ENCODE measurements at places on chromosomes 2 and 18.

GRCh38 chr2:237254911-237255578 is 158.9 kb downstream of the COL6A3 start:
- no peak for DNase-seq

- no peak for DNase-seq
These were observed 42.0 kb downstream of the PKP4 start for GRCh38 chr2:158498749-158499136.

- DNase-seq: no peak
These were observed 143.5 kb downstream of the TGIF1 start for GRCh38 chr18:3593381-3593903.

GRCh38 chr2:44273596-44273995 is 1.7 kb upstream of the SLC3A1 start:
- no peak for DNase-seq

GRCh38 chr2:36450466-36451196 is 95.1 kb downstream of the CRIM1 start:
- DNase-seq: no peak

- DNase-seq: no peak
These were observed 3.6 kb downstream of the KLF11 start for GRCh38 chr2:10046931-10047330.

DNA sequence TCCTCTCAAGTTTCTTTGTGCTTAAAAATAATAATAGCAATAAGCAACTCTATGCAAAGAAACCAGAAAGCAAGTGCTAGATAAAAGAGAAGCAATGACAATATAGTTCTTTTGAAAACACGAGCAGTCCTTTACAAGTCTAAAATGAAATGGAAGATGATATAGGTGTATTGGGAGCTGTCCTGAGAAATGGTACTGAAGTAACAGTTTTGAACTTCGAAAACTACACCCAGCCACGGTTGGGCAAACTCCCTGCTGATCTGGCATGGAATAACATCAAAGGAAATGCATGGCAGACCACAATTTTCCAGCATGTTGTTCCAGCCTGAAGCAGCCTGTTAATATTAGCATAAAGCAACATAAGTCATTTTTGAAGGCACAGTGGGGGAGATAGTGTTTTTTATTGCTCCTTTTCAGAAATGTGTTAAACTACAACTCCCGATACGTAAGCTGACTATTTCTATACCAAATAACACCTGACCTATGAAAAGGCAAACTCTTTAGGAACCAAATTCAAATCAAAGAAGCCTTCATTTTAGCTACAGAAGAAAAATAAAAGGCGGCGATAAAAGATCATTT is 596.1 kb upstream of the KLHL29 start:
- no peak for DNase-seq

DNA sequence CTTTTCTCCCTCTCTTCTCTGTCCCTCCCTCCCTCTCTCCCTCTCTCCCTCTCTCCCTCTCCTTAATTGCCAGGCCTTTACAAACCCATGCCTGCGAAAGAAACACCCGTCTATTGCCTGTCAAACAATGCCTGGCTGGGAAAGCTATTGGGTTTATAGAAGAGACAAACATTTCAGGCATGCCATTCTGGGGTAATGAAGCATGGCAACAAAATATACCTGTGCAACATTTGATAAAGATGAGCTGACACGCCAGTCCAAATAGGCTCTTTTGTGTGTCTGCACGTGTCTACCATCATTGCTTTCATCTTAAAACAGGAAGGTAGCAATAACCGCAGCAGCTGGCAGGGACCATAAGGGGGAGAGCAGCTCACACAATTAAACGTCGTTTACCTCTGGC is 282.1 kb downstream of the ZNF516 start:
- peak; percentile 81 for DNase-seq

GRCh38 chr18:43539862-43540261 is 262.6 kb upstream of the SYT4 start:
- no peak for DNase-seq

DNA sequence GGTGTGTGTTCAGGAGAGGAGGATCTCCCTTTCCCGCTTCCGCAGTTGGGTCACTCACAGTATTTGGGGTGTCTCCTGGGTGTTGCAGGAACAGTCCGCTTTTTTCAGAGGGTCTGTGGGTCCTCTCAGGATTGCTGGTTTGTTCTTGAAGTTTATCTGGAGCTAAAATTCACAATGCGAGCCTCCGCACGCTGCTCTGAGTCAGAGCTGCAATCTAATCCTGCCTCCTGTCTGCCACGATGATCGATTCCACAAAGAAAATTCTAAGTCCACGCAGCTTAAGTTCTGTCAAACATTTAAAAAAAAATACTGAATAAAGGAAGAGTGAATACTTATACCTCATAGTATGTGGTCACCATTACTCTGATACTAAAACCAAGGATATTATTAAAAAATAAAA is 76.5 kb downstream of the RAD51AP2 start:
- DNase-seq: no peak

GRCh38 chr2:64982311-64982857 is 6.8 kb upstream of the SLC1A4 start:
- no peak for DNase-seq

DNA sequence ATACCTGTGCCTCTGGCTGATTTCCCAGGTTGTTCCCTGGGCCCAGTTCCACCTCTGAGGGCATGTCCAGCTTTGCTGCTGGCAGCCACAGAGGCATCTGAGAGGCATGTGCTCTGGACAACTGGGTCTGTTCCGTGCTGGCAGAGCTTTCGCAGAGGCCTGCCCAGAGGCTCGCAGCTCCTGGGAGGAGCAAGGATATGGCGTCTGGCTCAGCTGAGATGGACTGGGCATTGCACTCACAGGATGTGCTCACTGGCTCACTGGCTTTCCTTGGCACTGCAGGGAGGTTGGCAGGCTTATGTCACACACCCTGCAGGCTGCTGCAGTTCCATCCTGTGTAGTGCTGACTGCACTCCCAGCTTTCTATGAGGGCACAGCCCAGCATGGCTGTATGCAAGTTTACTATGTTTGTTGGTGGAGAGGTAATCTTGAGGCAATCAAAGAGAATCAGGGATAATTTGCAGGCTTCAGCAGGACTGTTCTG is 172.3 kb downstream of the PRKCE start:
- no peak for DNase-seq

DNA sequence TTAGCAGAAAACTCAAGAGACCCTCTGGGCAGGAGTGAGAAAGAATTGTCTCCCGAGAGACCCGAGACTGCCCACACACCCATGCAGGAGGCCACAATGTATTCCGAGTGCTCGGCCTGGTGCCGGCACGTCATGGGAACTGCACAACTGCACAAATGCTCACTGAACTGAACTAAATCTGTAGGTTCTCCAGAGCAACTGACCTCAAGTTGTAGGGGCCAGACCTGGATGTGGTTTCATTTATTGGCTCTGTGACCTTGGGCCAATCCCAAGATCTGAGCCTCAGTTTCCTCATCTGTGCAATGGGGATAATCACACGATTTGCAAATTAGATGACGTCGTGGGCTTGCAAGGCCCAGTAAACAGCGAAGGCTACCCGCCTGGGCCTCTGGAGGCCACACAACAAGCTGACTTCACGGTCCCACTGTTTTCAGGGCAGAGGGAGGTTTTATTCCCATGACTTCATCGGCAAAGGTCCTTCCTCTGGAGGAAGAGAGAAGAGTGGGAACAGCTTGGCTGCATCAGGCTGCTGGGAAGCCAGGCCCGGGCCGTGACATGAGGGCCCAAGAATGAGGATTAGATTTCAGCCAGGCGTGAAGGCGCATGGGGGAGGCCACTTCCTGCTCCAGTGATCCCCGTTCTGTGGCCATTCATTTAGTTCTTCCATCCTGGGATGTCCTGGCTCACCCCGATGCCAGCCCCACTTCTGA is 3.6 kb upstream of the ERFE start:
- DNase-seq: no peak
